ENCODE measurements at places on chromosomes 1 and 21. TPM values are rescaled to one million over a fixed set of nuclear protein-coding genes. Genes with fewer than 3 reads are reported as not detected.

TMCO1 gene
- 148 TPM for polyA plus RNA-seq

OR2T33 gene
- polyA plus RNA-seq = not detected

GRCh38 chr1:172320733-172321132, 99.8 kb upstream of the C1orf105 start:
- no peak for DNase-seq

GPX7 gene
- polyA plus RNA-seq = 31.9 TPM

ZNF648 gene
- polyA plus RNA-seq = not detected

HHIPL2 gene
- polyA plus RNA-seq = not detected

DNA sequence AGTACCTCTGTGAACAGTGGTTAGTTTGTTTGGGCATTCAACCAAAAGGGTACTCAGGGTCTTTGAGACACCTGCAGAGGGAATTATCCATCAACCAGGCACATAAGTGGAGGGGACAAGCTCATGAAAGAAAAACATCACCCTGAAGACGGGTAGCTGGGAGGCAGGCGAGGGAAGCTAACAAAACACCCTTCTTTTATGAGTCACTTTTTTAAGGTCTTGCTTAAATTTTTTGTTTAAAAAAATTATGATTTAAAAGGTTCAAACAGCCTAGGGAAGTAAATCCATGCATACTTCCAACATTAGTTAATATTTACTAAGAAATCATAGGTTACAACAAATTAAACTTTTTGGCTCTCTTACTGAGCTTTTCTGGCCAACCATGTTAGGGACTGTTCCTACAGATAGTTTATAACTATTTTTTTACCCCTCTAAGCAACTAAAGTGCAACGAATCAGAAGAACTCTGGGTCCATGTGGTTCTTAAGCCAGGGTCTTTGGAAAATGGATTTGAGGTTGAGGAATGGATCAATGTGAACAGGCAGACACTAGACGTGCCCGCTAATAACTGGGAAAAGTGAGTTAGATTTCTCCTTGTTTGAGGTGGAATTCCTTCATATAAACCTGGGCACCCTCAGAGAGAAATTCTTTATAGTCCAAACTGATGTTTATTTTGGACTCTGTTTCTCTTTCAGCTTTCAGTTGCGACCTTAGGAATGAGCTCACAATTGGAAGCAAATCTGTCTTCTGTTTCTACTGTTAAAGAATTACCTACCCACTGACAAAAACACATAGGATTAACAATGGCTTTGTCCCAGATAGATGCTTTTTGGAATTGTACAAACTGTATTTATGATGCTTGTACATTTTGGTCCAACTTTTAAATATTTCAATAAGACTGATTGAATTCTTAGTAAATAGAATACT, 123.0 kb downstream of the LYPLAL1 start:
- DNase-seq = no peak

PIGR gene
- not detected for polyA plus RNA-seq

DNA sequence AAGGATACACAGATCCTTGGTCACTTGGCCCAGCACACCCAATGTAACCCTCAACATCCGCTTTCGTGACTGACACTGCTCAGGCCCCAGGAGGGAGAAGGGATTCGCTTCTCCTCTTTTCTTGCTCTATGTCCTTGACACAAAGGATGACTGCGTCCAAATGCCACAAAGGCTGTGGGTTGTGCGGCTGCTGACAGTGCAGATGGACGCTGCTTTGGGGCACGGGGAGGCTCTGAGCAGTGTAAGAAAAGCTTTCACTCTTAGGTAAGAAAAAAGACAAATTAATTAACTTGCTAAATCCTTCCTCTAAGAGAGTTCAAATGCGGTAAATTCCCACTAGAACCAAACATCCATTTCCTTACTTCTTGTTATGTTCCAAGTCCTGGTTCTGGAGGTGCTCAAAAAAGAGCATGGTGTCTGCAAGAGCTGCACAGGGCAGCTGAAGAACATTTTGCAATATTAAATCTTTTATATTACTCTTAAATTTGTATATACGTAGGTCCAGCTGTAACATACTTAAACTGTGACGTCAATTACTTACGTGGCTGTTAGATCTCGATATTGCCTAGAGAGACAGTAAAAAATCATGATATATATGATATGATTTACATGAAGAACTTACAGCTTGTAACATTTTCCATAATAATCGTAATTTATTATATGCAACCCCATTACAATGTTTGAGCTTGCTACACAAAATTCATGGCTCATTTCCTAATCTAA, 19.4 kb upstream of the EPHB2 start:
- no peak for DNase-seq

TCHHL1 gene
- not detected for polyA plus RNA-seq

DNA sequence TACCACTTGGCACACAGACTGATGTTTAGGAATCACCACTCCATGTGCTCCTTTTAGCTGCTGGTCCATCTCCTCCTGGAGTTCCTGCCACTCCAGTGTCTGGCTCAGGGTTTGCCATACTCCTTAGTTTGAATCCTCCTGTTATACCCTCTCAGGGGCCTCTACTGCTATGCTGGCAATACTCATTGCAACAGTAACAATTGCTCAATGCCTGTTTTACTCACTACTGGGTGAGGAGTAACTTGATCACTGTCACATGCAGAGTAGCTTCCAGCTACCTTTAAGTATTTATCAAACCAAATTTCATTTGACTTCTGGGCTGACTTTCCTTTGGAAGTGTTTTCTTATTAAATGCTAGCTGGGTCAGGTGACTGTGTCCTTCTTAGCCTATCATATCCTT, 107.2 kb upstream of the WLS start:
- no peak for DNase-seq

All from CD8-positive, alpha-beta memory T cell (primary cell).